Amygdala (tissue), 56 donors: ENCODE measurements at places on chromosomes 1 and 21.

- DNase-seq: no peak
Observed at GRCh38 chr1:59444520-59444919, 147.6 kb downstream of the FGGY start.

GRCh38 chr1:209587789-209588188 lies 4.3 kb downstream of the CAMK1G start:
- no peak for DNase-seq

- no peak for DNase-seq
Observed at GRCh38 chr1:246293366-246294121, 213.5 kb downstream of the SMYD3 start.

DNA sequence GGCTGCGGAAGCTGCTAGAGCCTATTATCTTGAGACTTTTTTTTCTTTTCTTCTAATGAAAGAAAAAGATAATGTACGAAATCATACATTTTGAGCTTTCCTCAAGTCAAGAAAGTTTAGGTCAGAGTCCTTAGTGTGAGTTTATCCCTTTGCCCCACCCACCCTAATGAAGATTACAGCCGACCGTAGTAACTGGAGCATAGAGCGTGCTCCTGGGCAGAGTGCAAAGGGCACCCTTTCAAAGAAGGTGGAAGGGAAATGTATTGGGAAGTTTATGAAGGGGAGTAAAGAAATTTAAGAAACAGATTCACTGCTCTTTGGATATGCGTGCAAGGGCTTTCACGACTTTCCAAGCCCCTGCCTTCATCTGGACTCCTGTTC lies 17.2 kb downstream of the GNG12 start:
- no peak for DNase-seq

- DNase-seq: no peak
Observed at GRCh38 chr1:218350035-218350525, 4.9 kb downstream of the TGFB2 start.

DNA sequence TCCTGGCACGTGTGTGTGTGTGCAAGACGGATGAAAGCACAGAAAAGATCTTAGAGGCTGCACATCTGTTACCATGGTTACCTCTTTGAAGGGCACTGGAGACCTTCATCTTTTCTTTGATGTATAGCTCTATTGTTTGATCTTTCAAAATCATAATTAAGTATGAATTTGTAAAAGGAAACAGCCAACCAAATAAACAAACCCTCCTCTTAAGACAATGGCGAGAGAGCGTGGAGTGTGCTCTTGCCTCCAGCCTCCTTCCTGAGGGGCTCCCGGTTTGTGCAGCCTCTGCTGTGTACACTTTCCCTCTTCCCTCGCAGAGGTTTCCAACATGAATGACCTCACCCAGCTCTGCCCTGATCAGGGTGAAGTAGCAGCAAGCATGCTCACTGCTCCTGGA lies 27.9 kb downstream of the CACNA1S start:
- DNase-seq: no peak

GRCh38 chr1:227317011-227317451 lies 1.3 kb downstream of the CDC42BPA start:
- DNase-seq: no peak

GRCh38 chr21:26432410-26432809 lies 140.7 kb downstream of the CYYR1 start:
- no peak for DNase-seq

- DNase-seq: no peak
Observed at GRCh38 chr1:212754193-212754592, 37.4 kb downstream of the NSL1 start.

GRCh38 chr21:38120984-38121855 lies 135.6 kb upstream of the KCNJ15 start:
- DNase-seq: no peak

GRCh38 chr1:71463144-71463543 lies 382.3 kb upstream of the ZRANB2 start:
- no peak for DNase-seq

DNA sequence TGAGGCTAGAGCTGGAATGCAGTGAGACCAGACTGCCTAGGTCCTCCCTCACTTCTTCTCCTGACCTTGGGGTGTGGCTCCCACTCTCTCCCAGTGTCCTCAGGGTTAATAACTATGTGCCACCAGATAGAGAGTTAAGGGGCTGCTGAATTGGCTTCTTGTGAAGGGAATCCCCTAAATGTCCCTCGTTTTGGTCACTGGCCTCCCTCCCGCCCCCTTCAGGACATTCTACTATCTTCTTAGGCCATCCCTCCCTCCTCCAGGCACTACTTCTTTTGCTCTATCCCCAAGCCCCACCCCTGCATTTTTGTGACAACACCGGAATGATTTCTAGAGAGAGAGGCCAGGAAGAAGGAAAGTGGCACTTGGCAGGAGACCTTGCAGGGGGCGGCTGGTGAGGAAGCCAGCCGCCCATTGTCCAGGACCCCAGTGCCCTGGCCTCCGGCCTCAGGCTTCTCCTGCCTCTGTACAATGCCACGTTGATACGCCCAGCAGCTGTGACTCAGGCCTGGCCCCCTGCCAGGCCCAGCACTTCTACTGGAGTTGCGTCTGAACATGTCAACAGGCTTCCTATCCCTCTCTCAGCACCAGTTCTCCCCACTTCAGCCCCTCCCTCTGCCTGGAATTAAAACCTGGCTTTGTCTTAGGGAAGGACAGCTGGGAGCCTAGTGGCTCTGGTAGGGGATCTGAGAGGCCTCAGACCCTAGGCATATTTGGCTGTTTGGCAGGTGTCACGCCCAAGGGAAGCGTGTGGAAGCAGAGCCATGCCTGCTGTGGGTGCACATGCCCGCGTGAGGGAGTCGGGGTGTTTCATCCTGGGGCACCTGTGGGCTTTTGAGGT lies 9.1 kb downstream of the LMNA start:
- peak; percentile 91 for DNase-seq

GRCh38 chr1:30950700-30951099 lies 42.1 kb upstream of the SDC3 start:
- DNase-seq: no peak

DNA sequence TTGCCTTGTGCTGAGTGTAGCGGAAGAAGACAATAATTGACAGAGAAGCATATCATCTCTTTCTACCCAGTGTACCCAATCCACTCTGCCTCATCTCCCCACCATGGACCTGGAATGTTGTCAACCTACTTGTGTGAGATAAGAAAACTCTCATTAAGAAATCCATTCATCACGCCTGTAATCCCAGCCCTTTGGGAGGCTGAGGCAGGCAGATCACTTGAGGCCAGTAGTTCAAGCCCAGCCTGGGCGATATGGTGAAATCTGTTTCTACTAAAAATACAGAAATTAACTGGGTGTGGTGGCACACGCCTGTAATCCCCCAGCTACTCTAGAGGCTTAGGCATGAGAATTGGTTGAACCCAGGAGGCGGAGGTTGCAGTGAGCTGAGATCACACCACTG lies 209.6 kb downstream of the PBX1 start:
- DNase-seq: no peak

- DNase-seq: no peak
Observed at GRCh38 chr1:174322202-174322862, 125.4 kb upstream of the GPR52 start.

- DNase-seq: no peak
Observed at GRCh38 chr1:109818988-109819764, 55.5 kb upstream of the EPS8L3 start.

- DNase-seq: no peak
Observed at GRCh38 chr1:103160281-103160680, 52.0 kb upstream of the COL11A1 start.

GRCh38 chr1:31376375-31377134 lies 3.7 kb upstream of the FABP3 start:
- peak; percentile 77 for DNase-seq

DNA sequence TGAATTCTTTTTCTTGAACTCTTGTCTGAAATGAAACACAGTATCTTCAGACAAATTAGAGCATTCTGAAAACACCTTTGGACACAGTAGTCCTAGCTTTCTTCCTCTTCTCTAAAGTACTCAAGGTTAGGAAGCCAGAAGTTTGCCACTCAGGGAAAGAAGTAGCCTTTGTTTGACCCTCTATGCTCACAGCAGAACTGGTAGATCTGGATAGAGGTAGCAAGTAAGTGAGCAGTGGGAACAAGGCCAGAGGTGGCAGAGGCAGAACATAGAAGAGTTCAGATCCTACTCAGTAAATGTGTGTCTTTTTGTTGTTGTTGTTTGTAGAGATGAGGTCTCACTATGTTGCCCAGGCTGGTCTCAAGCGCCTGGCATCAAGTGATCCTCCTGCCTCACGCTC lies 7.4 kb upstream of the PIGR start:
- no peak for DNase-seq

DNA sequence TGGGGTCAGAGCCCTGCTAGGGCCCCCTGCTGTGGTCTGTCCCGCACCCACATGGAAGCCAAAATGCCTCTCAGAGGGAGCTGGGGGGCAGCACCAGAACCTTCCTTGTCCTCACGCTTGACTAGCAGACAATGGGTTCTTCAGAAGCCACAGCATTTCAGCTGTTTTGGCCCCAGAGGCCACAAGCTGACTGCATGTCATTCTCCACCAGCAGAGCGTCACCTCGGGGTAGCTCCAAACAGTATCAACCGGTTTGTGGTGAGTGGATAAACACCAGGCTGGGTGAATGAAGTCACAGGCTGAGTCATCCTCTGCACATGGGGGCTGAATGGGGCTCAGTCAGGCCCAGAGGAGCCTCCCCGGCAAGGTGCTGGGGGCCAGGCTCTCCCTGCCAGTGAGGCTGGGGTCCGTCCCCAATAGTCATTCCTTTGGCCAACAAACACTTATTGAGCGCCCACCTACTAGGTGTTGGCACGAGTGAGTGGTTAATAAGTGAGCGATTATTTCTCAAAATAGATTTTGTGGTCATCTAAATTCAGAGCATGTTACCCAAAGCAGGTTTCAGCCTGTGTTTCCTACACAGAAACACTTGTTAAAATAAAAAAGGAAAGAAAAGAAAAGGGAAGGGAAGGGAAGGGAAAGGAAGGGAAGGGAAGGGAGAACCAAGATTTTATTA lies 9.1 kb downstream of the OLIG1 start:
- peak; percentile 52 for DNase-seq

DNA sequence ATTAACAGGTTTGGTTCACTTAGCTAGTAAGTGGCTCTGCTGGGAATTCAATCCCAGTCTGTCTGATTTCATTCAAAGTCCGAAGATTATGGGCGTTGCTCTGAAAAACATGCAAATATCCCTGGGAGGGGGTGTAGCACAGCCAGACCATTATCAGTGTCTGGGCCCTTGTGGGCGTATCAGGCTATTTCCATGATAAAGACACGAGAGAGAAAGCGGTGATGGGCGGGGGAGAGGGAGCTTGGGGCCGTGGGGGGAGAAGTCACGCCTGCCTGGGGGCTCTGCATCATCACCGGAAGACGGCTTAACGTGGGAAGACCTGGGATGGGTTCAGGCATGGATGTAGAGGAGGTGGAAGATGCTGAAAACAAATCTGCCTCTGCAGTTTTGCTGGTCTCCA lies 25.8 kb downstream of the IL6R start:
- DNase-seq: no peak

DNA sequence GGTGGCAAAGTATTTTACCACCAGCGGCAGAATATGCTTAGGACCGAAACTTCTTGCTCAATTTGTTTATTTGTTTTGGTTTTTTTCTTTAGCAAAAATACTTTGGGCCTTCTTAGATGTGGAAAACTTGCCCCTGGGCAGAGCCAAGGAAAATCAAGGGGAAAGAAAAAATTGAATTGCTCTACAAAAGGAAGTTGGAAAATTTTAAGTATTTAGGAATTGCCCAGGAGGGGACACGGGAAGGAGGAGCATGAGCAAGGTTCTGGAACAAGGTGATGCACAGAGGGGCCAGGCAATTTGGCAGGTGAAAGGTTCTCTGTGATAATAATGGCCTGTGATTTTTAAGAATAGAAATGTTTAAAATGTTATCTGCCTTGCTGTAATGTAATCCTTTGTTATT lies 28.6 kb downstream of the SGIP1 start:
- no peak for DNase-seq

- no peak for DNase-seq
Observed at GRCh38 chr1:26498894-26499293, 26.7 kb downstream of the HMGN2 start.

- no peak for DNase-seq
Observed at GRCh38 chr1:15023205-15023604, 130.3 kb upstream of the TMEM51 start.

- no peak for DNase-seq
Observed at GRCh38 chr1:165542647-165543046, 1.2 kb upstream of the LRRC52 start.

- DNase-seq: no peak
Observed at GRCh38 chr1:10877894-10878293, 81.4 kb upstream of the CASZ1 start.
